ENCODE measurements at places on chromosomes 6 and 20.

GRCh38 chr6:142809947-142810346 lies 135.0 kb downstream of the HIVEP2 start:
- DNase-seq: no peak

- DNase-seq: no peak
Measured at GRCh38 chr20:40251284-40251932, 437.6 kb downstream of the MAFB start.

DNA sequence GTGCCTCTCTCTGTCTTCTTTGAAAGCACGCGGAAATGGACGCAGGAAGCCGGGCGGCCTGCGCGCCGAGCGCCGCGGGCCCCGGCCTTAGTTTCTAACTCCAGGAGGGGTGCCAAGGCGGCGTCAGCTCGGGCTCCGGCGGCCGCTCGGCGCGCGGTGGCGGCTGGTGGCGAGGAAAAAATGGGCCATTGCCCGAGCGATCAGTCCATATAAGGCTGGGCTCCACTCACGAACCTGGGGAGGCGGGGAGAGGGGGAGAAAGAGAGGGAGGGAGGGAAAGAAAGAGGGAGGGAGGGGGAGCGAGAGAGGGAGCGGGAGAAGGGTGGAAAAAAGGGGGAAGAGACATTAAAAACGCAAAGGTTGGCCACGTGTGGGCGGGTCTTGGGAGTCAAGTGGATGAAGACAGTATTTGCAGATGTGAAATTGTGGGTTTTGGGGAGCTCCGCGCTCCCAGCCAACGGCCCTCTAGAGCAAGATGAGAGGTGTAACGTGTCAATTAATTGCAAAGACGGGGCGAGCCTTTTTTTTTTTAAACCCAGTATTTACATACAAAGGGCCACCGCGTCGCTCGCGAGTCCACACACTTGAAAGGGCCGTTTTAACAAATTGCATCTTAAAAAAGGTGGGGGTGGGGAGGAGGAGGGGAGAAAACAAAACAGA lies at the start of gene NKX2-2:
Gene NKX2-2, minus strand, starts transcription at position 184 of the 660 bp plus-strand sequence. CDS start 395 bp downstream, outside the sequence.
- peak; percentile 88 for DNase-seq

GRCh38 chr6:96898241-96898851 lies 655 bp upstream of the NDUFAF4 start:
- peak; percentile 4 for DNase-seq

GRCh38 chr6:2625581-2625980 lies 125.1 kb downstream of the MYLK4 start:
- no peak for DNase-seq

DNA sequence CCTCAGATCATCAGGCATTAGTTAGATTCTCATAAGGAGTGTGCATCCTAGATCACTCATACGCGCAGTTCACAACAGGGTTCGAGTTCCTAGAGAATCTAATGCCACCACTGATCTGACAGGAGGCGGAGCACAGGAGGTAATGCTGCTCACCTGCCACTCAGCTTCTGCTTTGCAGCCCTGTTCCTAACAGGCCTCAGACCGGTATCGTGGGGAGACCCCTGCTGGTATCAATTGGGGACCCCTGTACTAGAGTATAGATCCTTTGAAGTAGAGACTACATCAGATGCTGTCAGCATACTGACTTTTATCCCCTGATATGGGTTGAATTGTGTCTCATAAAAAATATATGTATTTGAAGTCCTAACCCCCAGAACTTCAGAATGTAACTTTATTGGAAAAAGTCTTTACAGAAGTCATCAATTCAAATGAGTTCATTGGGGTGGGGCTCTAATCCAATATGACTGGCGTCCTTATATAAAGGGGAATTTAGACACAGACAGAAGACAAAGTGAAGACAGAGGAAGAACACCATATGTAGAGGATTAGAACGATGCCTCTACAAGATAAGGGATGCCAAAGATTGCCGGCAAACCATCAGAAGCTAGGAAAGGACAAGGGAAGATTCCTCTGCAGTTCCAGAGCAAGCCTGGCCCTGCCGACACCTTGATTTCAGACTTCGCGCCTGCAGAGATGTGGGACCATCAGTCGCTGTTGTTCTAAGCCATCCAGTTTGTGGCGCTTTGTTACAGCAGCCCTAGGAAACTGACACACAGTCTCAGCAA lies 104.4 kb upstream of the BTBD3 start:
- DNase-seq: no peak

DNA sequence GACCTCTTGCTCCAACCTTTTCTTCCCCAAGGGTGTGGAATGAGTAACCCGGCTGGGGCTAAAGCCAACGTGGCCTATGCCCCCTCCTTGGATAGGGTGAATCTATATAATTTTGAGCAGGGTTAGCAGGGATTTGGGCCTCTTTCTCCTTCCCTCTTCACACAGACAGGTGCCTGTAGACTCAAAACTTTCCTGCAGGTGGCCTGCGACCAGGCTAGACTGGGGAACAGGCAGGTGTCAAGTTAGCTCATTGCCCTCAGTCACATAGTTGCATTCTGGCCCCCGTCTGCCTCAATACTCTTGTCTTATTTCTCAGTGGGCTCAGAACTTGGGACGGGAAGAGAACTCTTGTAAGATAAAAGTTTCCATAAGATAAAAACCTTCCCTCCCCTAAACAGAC lies 243.0 kb downstream of the ATXN1 start:
- DNase-seq: no peak

DNA sequence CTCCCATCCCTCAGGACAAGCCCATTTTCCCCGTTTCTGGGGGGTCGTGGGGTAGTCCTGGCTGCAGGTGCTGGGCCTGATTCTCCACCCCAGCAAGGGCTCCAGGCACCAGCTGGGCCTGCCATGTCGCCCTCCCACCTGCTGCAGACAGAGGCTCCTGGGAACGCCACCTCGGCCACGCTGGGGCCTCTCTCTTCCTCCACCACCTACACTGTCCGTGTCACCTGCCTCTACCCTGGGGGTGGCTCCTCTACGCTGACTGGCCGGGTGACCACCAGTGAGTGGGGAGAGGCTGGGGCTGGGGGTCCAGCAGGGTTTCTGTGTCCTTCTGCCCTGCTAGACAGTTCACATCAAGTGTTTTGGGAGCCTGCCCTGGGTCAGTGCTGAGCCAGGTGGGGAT lies 19.3 kb downstream of the COL20A1 start:
- no peak for DNase-seq

- DNase-seq: no peak
Measured at GRCh38 chr20:2509794-2510193, 1.1 kb upstream of the ZNF343 start.

DNA sequence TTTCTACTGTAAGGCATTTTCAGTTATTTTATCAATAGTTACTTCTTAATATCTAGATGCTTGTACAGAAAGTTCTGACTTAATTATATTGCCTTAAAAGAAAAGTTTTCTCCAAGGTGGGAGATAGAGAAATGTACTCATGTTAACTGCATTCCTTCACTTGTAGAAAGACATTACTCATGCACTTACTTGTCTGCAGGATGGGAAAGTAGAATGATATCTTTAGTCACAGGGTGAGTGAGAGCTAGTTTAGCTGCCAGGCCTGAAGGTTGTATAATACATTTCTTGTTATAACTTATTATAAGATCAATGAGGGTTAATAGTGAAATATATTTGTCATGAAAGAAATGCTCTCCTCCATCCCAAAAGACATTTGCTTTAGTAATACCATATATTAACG lies 92.1 kb downstream of the CRYBG1 start:
- no peak for DNase-seq

- DNase-seq: no peak
Measured at GRCh38 chr20:55099251-55099650, 623.9 kb downstream of the DOK5 start.

DNA sequence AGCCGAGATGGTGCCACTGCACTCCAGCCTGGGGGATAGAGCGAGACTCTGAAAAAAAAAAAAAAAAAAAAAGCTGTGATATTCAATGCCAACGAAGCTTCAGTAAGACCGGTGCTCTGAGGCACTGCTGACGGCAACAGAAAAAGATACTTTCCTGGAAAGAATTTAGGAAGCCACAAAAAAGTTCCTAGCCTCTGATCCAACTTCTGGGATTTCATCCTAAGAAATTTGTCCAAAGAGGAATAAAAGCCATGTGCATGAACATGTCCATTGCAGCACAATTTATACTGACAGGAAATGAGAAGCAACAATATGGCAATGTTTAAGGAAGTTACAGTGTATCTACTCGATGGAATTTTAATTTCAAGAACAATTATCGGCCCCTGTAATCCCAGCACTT lies 24.5 kb upstream of the CARMIL1 start:
- no peak for DNase-seq

- DNase-seq: no peak
Measured at GRCh38 chr6:158810155-158811095, 8.7 kb downstream of the EZR start.

- no peak for DNase-seq
Measured at GRCh38 chr6:33944686-33945411, 141.0 kb upstream of the MLN start.

- DNase-seq: no peak
Measured at GRCh38 chr6:148830614-148831013, 83.8 kb downstream of the UST start.

DNA sequence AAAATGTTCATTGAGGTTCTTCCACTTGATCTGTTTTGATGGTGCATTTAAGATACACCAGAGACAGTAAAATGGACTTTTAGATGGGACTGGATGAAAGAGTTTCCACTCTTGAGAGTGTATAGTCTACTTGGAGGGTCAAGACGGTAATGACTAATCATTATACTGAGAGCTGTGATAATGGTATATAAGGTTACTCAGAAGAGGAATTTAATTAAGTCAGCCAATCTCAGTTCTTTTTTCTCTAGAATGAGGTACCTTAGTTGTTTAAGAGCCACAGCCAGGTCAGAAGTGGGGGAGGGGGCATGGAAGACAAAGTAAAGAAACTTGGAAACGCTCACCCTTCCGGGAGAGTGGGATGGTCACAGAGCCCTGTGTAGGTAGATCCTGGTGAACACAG lies 123.9 kb downstream of the MAP3K4 start:
- DNase-seq: no peak

GRCh38 chr20:34921436-34921835 lies 34.2 kb downstream of the GSS start:
- DNase-seq: no peak

DNA sequence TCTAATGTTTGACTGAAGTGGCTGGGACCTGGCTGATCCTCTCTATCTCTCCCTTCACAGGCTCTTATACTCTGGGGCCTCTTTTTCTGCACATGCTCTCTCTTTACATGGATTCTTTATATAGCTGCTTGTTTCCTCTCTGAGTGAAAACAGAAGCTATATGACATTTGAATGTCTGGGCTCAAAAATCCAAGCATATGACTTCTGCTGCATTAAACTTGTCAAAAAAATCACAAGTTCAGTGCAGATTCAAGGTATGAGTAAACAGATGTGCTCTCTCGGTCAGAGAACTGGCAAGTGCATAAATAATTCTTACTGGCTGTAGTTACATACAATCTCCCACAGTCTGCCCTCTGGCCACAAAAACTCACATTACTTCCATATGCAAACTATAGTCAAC lies 96.6 kb downstream of the LCA5 start:
- no peak for DNase-seq

- no peak for DNase-seq
Measured at GRCh38 chr20:22688485-22688884, 104.1 kb upstream of the FOXA2 start.

GRCh38 chr20:37144856-37145404 lies 34.2 kb upstream of the RPN2 start:
- DNase-seq: no peak

DNA sequence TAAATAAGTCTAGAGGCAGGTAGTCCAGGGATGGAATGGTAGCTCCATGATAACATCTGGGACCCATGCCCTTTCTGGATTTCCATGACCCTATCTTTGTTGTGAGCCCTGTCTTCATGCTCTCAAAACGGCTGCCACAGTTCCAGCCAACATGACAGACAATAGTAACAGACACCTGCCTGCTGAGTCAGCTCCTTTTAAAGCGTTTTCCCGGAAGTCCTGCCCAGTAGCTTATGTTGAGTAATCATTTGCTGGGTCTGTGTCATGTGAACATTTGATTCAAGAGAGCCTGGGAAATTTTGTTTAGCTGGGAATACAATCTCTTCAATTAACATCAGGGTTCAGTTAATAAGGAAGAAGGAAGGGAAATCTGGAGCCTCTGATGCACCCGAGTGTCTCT lies 262.2 kb upstream of the SULF2 start:
- no peak for DNase-seq

DNA sequence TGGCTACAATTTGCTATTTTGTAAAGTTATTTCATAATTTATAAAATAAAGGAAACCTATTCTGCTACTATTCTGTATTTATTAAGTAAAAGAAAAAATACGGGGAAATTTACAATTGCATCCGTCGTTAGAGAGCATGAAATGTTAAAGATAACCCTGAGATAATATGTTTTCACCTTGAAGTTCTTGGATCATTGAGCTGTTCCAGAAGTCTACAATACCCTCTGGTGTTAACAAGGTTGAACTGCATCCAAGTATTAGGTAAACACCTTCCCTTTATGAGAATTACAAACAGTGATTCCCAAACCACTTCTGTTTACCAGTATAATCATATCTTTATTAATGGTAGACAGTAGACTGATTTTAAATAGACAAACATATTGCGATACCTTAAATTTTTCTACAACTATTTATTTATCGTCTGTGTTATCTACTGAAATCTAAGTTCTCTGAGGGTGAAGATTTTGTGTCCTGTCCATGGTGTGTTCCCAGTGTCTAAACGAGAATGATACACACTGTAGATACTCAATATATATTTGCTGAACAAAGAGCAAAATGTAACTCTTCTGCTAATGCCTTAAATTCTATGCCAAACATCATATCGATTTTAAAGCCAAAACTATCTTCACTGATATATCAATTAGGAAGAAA lies 28.2 kb downstream of the TBC1D32 start:
- peak; percentile 26 for DNase-seq

DNA sequence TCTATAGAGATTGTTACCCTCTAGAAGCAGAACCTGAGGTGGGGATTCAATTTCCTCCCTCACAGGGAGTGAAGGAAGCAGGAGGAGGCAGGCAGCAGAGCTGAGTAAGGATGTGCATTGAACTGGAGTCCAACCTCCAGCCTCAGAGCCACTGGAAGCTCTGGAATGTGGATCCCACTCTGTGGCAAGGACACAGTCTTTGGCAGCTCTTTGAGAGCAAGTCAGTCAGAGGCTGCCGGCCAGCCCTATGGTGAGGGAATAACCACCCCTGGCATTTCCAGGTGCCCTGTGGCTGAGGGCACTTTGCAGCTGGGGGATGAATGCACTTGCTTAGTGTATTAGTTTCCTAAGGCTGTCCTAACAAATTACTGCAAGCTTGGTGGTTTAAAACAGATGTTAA lies 37.2 kb downstream of the EBF4 start:
- no peak for DNase-seq

- no peak for DNase-seq
Measured at GRCh38 chr20:572727-573126, 29.1 kb upstream of the CSNK2A1 start.

Data from NCI-H2029 (cell line).